ENCODE measurements at places on chromosomes 6 and 20.

DNA sequence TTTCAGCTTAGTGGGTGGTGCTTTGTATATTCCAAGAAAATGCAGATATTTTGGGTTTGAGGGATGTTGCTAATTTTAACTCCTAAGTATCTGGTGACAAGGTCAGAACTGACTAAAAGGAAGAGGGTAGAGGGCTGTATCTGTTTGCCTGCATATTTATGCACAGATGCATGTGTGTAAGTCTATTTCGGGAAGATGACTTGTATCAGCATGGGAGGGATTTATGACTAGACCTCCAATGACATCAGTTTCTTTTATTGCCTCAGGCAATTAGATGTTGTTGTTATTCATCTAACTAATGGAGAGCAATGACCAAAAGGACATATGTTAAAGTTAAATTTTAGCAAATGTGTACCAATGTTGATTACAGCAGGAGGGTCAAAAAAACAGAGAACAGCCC lies 734.3 kb downstream of the QKI start:
- no peak for DNase-seq

- peak; percentile 75 for DNase-seq
These were observed at the start of gene TCF15 for GRCh38 chr20:610130-611046. TCF15 (minus strand) TSS chr20:610309; CDS start chr20:610237, 72 bp downstream.

GRCh38 chr6:53794137-53794719 lies 577 bp upstream of the LRRC1 start:
- DNase-seq: peak; percentile 68

DNA sequence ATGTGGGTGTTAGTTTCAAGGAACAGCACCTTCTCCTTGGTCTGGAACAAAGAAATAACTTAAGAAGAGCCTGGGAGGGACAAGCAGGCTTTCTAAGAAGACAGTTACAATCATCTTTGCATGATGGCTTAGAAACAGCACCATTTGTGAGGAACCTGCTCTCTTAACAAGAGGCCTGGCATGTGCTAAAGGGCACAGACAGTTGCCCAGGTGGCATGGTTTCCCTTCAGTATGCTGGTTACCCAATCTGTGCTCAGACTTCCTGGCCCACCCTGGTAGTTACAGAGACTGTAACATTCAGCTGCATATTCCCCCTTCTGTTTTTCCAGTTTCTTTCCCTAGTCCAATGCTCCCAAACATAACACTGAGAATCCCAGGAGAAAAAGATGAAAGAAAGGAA lies 84.0 kb downstream of the CHD6 start:
- no peak for DNase-seq

DNA sequence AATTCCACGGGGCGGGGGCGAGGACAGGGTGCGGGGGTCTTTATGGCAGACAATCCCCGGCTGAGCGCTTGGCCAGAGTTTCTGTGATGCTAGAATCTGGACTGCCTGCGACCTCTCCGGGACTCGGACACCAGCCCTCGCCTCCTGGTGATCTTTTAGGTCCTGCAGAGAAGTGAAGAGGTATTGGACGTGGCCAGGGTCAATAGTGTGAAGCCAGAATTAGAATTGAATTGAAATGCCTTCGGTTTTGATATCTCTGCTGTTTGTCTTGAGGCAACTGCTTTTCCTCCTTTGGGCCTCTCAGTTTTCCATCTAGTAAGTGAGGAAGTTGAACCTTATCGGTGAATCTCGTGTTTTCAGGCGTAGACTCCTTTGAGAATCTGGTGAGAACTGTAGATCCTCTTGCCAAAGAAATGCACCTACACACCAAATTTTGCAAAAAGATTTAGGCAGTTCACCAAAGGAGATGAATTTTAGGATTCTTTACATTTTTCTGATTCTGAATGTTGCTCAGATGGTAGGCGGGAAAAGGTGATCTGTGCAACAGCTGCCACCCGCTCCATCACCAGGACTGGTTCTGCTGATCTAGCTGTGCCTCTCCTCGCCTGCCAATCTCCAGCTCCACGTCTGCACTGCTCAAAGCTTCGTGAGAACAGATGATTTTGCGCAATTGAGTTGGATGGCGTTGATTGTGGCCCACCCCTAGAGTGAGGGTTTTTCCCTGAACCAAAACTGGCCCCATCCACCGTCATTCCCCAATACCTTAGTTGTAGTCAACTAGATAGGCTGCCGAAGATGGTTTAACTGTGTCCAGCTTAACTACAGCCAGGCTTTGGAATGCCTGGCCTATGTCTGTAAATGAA lies 837 bp upstream of the OSER1 start:
- no peak for DNase-seq

- DNase-seq: no peak
These were observed 45.5 kb downstream of the PRL start for GRCh38 chr6:22251348-22251747.

- DNase-seq: no peak
These were observed 9.5 kb downstream of the CBFA2T2 start for GRCh38 chr20:33499355-33499754.

DNA sequence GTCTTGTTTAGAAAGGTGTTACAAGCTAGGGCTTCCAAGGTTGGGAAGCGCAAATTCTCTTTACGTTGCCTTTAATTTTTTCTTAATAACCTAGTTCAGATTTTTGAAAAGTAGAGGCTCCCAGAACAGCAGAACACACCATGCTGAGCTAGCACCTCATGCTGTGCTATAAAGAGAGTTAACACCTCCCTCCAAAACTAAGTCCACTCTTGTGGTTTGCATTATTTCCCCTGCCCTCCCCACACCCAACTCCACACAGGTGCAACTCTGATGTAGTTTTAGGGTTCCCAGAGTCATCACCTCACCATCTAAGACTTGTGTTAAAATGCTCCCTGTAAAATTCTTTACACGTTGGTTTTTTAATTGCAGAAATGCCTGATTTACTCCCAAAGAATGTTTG lies 459.4 kb upstream of the JARID2 start:
- no peak for DNase-seq
